ENCODE measurements at places on chromosomes 2 and 18.
A peak's percentile ranks its signal among the peaks of the same experiment; 100 is the strongest.

GRCh38 chr2:103743195-103743594, 981.4 kb downstream of the TMEM182 start:
- no peak for DNase-seq

GRCh38 chr18:56431551-56431950, 206.8 kb downstream of the TXNL1 start:
- no peak for DNase-seq

GRCh38 chr2:241128266-241128665, 21.0 kb downstream of the PASK start:
- DNase-seq, result no peak

GRCh38 chr18:54852780-54853675, 24.8 kb downstream of the RAB27B start:
- no peak for DNase-seq

DNA sequence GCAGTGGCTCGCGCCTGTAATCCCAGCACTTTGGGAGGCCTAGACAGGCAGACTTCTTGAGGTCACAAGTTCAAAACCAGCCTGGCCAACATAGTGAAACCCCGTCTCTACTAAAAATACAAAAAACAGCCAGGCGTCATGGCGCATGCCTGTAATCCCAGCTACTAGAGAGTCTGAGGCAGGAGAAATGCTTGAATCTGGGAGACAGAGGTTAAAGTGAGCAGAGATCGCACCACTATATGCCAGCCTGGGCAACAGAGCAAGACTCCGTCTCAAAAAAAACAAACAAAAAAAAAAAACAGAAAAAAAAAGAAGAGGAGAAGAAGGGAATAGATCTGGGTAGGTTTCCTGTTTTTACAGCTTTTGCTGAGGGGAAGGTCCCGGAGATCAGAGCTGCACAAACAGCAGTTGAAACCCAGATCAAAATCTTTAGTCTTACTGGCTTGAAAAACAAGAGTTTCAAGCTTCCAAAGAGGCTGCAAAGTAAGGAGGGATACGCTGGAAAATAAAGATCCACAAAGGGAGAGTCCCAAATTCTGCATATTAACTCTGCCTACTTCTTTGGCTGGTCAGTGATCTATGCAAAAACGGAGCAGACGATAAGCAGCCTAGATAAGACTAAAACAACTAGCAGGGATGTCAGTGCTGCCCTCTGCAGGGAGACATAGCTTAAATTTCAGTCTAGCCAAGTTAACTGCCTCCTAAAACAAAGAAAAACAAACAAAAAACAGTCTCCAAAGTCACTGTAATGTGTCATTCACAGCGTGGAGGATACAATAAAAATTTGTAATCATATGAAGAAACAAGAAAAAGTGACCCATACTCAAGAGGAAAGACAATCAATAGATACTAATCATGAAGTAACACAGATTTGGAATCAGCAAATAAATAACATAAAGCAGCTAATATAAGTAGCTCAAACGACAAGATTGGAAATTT, 74.1 kb downstream of the TLK1 start:
- peak; percentile 39 for DNase-seq

DNA sequence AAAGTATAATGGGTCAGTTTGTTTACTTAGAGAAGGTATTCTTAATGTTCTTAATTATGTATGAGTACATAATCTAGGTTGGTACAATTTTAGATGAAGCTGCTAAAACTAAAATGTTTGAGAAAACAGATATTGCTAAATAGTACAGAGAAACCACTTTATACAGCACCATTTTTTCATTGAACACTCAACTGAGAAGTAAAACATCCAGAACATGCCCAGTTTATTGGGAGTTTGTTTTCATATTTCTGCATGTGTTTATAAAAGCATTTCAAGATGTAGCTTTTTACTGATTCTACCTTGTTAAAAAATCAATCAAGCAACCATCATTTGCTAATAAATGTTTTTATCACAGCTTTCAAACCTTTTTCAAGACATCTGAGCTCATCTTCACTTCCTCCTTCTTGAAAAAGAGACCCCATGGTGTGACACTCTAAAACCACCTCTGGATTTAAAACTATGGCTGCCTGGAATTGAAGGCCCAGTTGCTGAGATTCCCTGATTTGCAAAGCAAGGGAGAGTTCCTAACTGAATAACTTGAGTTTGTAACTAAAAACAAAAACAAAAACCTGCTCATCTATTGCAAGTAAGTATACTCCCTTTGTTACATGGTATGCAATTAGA, 585.9 kb downstream of the ZEB2 start:
- no peak for DNase-seq

GRCh38 chr2:121689356-121689755, 40.1 kb upstream of the CLASP1 start:
- no peak for DNase-seq

GRCh38 chr2:99088017-99088416, 53.5 kb upstream of the C2orf15 start:
- no peak for DNase-seq

DNA sequence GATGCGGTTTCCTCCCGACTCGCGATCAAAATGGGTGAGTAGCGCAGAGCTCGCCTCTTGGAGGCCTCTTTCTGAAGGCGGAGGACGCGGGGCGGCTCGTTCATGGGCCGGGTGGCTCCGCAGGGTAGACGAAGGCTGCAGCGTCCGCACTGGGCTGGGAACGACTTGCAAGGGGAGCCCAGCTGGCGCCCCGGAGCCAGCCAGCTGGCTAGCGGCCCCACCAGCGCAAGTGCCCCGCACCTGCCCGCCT, 328 bp upstream of the PASK start:
- no peak for DNase-seq

GRCh38 chr18:22827216-22827615, 105.9 kb upstream of the RBBP8 start:
- DNase-seq, result no peak

DNA sequence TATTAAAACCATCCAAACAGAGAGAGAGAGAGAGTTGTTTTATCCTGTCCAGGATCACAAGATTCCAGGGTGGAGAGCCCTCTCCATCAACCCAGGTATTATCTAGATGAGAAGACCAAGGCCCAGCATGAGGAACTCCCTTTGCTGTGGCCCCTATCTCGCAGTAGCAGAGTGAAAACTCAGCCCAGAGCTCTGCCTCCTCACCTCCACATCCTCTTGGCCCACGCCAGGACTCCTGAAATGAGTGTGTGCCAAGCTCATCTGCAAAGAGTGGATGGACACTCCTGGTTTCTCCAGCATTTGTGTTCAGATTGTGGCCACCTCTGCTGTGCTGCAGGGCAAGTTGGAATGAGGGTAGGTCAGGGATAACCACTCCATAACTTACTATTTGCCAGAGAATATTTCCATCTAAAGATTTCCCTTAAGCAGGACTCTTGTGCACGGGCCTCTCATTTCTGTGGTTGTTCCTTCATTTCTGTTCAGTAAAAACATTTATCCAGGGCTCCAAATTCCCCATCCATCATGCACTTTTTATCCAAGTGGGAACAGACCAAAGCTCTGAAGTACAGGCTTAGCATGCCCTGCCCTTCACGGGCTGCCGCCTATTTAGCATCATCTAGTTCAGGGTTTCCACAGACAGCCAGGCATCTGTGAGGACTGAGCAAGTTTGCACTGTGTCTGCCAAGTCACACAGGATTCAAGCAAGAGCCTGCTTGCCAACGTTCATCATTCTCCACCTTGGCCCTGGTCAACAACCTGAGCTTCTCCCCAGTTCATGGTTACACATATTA, 583.2 kb upstream of the ID2 start:
- DNase-seq, result no peak

GRCh38 chr2:137842430-137842829, 121.8 kb upstream of the HNMT start:
- no peak for DNase-seq

GRCh38 chr18:24076950-24077349, 61.9 kb upstream of the CABYR start:
- DNase-seq, result no peak

- no peak for DNase-seq
Measured at GRCh38 chr2:218859556-218859987, at the start of gene WNT6. TSS of gene WNT6 (plus strand) at chr2:218859805. CDS start at chr2:218860038, 233 bp downstream.

DNA sequence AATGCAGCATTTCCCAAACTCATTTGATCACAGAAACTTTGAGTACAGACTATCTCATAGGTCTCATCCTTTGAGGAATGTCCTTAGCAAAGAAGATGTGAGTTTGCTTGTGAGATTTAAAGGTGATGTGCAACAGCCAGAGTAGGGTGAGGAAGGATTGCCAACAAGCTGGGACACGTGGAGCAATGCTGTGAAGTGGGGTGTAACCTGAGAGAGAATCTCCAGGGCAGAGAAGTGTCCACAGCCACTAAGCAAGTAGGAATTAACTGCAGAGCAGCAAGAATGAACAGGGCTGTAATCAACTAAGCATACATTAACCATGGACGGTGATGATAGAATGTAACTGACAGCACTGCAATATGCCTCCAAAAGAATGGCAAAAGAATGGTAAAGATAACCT, 469.9 kb upstream of the NRP2 start:
- DNase-seq, result no peak

GRCh38 chr2:62688771-62689170, 16.7 kb upstream of the EHBP1 start:
- DNase-seq, result no peak

Measured in stromal cell of bone marrow (primary cell).